NCI-H524 (cell line): ENCODE measurements at places on chromosomes 1 and 21.

DNA sequence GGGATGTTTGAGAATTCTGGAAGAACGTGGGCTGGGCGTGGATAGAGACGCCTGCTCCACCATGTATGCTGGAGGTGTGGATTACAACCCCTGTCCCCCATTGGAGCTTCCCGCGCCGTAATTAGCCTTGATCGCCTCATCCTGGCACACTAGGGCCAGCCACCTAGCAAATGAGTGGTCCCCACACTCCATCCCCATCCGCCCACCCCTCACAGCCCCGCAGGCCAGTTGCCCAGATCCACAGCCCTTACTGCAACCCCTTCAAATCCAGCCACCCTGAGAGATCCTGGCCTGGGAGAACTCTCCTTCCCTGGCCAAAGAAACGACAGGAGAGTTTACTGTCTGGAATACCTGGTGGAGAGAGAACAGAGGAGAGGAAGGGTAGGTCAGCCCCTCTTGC is 375 bp upstream of the GJA4 start:
- no peak for DNase-seq

DNA sequence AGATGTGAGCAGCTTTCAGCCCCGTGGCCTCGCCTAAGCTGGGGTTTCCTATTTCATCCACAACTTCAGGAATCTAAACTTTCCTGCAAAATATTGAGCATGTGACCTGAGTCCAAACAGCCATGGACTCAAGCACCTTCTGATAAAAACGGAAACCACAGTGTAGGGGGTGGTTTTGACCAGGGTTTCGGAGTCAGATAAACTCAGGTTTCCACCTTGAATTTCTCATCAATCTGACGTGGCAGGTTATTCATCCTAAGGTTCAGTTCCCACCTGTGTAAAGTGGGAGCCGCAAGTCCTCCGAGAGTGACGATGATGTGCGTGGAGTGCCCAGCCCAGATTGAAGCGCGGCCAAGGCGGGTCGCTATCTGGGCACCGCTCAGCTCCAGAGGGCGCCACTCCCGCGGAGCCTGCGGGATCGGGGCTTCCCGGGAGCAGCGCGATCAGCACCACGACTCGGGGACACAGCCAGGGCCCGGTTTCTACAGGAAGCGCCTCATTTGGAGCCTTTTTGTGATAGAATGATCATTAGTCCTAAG is 871 bp upstream of the ETS2 start:
- peak; percentile 57 for DNase-seq

DNA sequence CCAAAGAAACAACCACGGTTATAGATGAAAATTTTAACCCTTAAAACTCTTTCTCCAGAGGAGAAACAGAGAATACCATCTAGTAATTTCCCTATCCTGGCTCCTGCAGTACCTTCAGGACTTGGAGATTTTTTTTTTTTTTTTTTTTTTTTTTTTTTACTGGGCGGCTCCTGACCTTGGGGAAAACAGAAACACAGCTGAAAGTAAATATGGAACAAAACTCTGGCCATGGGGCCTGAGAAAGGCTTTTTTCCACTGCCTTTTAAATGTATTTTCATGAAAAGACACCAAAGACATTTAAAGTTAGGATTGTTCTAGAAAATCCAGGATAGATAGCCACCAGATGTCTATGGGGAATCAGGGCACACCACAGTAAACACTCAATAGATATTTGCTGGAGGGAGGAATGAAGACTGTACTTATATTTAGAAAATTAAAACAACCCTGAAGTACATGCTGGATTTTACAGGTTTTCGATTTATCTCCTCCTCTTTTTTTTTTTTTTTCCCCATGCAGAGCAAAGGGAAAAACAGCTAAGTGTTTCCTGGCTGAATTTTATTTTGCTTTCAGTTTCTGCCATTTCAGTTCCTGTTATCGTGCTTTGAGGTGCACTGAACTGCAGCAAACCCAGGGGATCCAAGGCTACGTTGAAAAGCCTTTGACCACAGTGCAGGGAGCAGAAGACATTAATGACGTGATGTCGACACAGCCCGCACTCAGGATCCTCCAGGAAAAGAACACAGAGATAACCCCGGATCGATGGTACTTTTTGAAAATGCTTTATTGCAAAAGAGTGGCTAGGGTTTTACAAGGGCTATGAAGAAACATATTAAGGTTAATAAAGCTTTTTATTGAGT is 35.7 kb upstream of the CNN3 start:
- no peak for DNase-seq

DNA sequence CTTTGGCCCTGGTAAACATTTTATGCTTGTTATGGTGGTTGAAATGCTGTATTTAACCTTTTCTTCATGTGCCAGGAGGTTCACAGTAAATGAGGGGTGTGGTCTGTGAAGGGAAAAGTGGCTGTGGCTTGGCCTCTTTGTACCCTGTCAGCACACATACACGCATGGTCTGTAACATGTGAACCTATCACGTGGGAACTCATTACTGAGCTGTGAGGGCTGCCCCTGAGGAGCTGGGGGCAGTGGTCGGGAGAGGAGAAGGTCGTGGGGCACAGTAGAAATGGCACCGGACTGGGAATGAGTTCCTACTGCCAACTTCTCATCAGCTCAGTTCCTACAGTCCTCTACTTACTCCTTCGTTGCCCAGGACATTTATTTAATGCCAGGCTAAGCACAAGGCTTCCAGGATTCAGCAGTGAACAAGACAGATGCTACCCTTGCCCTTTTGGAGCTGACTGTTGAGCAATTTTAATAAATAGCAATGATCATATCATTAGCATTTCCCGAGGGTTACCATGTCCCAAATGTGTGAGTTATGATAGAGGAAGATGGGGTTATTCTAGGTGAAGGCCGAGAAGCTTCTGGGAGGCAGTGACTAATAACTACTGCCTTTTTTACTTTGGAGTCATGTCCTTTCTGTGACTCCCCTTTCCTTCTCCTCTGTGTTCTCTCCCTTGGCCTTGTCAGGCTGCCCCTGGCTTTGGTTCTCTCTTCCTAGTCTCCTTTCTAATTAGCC is 38.8 kb downstream of the DDR2 start:
- no peak for DNase-seq

DNA sequence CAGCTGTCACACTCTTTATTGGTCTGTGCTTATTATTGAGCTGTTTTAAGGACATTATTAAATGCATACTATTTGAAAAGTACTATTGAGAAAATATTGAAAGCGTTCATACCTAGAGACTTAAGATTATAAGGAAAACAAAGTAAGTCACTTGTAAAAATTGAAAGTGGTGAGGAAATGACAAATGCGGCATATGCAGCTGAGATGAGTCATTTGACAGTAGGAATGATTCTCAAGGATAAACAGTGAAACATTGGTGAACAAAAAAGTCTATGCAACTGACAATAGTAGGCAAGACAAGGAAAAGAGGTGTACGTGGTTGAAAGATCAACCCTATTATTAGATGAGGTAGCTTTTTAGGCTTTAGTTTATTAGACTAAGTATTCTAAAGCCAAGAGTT is 82.6 kb upstream of the MAP10 start:
- no peak for DNase-seq

GRCh38 chr1:20685099-20685662 is 24.0 kb upstream of the DDOST start:
- no peak for DNase-seq

GRCh38 chr21:34073032-34073748 is at the start of the genes MRPS6 and SLC5A3:
TSS of gene MRPS6 (plus strand) at chr21:34073578. CDS start at chr21:34073701, 123 bp downstream.
TSS of gene SLC5A3 (plus strand) at chr21:34073578. CDS start at chr21:34095199, 21,621 bp downstream.
- peak; percentile 84 for DNase-seq

DNA sequence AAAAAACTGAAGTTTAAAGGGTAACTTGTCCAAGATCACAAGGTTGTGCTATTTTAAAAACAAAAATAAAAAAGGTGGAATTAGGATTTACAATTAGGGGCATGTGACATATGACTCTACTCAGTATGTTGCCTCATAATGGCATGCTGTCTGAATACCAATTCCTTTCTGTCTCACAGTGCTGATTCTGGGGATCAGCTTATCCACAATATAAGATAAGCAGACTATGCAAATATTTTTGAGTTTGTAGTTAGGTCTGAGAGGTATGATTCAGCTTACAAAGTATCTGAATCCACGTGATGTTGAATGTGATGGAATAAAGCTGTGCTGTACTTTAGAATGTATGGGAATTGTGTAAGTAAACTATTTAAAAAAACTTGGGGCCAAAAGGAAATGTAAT is 216.6 kb downstream of the HHIPL2 start:
- DNase-seq = no peak

DNA sequence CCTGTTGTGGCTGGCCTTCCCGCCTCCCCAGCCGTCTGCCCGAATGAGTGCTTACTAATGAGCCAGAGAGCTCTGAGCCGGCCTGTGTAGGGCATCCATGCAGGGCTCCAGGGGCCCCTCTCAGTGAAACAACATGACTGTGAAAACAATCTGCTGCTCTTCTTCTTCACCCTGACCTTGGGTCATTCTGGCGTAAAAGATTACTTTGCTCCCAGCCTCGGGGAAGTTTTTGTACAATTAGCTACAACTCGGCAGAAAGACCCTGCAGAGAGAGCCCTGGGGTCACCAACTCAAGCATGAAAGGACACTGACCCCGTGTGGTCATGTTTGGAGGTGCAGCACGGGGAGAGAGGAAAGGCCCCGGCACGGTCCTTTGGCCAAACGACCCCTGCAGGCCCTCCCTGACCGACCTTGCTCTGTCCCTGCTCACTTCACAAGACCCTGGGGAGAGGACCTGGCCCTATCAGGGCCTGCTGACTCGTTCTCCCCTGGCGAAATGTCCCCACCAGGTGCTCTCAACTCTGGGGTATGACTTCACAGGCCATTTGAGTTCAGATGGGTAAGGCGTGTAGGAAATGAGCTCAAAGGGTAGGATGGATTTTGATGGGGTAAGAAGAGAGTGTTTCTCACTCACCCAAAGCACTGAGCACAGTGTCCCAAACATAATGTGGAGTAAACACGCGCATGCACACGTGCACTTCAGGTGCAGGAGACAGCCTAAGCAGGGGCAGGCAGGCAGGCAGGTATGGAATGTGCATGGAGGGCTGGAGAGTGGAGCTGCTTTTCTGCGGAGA is 22.9 kb upstream of the FAM20B start:
- DNase-seq = peak; percentile 42
